Stimulated activated CD4-positive, alpha-beta T cell treated with anti-CD3 and anti-CD28 coated beads, Interleukin-15, amount 100 ng/mL, for 24 hours (primary cell): ENCODE measurements at places on chromosomes 1 and 21.

- DNase-seq = no peak
Measured at GRCh38 chr1:41418857-41419583, 57.8 kb downstream of the FOXO6 start.

DNA sequence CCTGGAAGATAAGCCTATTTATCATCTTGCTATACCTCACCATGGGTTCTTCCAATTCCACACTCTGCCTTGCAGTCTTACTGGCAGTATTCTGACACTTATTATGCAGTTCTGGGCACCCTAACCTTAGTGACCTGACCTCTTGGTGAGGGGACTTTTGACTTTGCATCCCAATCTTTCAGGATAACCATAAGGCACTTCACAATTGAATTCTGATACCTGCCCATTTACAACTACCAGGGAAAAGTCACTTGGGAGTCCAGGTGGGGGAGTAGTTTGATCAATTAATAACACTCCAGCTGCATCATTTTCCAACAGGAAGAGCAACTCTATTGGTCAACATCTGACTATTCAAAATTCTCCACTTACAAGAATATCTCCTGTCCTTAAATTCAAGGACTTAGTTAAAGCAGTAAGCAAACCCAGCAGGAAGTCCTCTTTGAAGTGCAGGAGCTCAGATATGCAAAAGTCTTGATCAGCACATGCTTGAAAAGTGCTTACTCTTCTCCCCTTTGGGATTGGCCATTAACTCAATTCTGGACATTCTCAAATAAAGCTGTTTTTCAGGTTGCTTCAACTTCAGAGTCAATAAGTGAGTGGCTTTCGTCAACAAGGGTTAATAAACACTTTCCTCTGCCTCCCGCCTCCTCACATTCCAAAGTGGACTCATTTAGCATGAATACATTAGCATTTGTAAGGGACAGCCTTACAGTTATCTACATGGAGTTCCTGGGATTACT lies 177.4 kb upstream of the NRIP1 start:
- DNase-seq = no peak

DNA sequence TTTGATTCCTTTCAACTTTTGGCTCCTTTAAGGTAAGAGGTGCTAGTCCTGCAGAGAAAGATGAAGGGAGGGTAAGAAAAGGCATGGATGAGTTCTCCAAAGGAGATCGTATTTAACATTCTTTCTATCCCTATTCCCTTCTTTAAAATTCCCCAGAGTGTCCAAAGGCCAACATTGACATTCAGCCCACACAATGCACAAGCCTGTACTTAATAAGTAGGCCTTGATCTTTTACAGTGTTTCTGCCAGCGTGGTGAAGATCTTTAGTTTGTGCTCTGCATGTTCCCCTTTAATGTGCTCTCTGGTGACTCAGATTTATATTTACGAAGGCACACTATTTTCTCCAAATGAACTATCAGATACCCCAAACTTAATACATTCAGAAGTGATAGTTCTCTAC lies 582.5 kb upstream of the RGS18 start:
- no peak for DNase-seq

DNA sequence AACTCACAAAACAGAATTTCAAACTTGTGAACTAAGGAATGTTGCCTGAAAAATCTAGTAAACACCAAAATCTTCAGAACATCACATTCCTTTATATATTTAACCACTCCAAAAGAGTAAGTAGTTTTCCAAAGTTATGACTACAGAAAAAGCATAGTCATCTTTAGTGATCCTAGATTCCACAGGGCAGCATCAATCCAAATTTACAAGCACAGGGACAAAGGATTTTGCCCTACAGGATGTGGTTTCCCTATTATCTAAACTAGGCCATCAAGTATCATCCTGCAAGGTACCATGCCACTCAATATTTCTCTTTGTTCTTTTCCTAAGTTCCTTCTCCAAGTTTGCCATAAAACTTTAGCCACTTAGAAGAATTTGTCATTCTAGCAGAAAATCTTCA lies 33.0 kb downstream of the COP1 start:
- no peak for DNase-seq
